ENCODE measurements at places on chromosomes 13 and 19.

- no peak for DNase-seq
These were observed 910.8 kb upstream of the SLITRK6 start for GRCh38 chr13:86710013-86710412.

DNA sequence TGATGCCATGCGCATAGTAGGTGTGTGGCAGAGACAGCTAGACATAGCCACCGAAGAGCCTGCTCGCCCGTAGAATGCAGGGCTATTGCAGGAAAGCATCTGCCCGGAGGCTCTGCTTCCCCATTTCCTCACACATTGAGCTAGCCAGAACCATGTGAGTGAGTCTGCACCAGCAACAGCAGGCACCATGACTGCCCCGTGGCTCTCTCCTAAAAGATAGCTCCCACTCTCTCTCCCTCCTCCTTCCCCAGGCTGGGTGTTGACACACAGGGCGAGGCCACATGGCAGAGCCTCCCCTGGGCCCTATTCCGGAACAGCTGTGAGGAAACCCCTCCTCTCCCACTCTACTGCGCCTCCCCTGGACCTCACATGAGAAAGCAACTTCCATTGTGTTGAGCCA lies 52.3 kb upstream of the ATP12A start:
- no peak for DNase-seq

GRCh38 chr13:34020388-34020787 lies 202.4 kb downstream of the RFC3 start:
- DNase-seq: no peak

GRCh38 chr13:21012841-21013681 lies 48.3 kb downstream of the LATS2 start:
- no peak for DNase-seq

DNA sequence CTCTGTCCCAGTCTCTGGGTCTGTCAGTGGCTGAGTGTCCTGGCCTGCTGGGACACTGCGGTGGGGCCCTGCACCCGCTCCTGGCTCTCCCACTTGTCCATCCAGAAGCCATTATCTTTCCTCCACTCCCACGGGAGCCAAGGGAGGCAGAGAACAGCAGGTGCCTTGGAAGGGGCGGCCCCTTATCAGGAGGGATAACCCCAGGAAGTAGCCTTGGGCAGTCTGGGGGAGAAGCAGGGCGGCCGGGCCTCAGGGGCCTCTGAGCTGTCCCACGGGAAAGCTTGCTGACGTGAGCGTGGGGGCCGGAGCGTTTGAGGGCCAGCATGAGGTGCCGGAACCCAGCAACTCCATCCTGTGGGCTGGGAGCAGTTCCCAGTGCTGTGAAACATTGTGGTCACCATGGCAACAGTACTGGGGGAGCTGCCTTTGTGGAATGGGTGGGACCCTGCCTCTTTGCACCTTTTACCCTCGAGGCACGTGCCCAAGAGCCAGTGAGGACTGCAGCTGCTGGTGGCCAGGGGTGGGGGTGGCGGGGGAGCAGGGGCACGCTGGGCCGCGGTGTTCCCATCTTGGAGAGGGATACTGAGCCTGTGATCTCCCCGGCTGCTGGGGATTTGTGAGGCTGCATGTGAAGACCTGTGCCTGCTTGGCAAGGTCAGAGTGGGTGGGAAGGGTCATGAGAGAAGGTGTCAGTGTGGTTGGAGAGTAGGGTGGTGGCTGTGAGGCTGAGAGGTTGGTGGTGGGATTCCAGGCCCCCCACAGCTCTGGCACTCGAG lies 20.9 kb downstream of the KLHL26 start:
- no peak for DNase-seq

DNA sequence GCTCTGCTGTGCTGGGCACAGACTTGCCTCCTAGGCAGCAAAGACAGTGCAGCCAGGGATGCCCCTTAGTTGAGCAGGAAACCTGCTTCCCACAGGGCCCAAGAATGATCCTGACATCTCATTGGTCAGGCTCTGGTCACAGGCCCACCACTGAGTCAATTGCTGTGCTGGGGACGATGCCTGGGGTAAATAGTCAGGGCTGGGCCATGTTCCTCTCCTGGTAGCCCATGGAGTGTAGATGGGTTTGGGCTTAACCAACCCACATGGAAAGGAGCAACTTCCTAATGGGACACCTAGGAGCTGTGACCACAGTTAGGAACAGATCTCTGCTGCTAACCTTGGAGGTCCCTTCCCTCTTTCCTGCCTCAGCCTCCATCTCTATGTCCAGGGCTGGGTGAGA lies 212.5 kb upstream of the ZNF536 start:
- no peak for DNase-seq

DNA sequence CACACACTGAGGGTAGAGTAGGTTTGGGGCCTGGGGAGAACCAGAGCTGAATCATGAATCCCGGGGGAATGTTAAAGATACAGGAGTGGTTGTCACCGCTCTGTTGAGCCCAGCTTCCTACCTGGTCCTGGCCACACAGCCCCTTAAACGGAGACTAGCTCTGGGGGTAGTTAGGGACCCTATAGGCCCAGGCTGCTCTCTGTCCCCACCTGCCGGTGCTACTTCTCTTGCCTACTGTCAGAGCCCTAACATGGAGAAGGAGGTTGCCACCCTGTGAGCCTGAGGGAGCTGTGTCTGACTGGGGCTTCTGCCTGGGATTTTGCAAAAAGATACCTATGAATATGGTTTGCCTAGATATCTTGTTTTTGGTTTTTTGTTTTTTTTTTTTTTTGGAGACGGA lies 36.6 kb upstream of the ZNF429 start:
- no peak for DNase-seq

- no peak for DNase-seq
These were observed 3.5 kb downstream of the SPINT2 start for GRCh38 chr19:38267761-38268483.

DNA sequence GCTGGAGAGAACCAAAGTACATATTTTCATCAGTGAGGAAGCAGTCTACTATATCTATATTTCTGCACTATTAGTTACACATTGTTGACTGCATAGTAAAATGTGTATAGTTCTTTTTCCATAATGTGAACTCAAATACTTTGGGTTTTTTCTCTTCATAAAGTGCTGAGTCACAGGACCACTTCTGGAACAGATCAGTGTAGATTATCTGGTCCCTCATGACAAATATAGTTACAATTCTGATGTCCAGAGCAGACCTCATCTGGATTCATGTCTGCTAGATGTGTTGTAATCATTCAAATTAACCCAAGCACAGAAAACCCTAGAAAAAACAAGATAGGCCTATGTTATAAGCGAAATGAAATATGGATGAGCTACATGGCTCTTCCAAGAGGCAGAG lies 171.4 kb downstream of the SUCLA2 start:
- DNase-seq: no peak

DNA sequence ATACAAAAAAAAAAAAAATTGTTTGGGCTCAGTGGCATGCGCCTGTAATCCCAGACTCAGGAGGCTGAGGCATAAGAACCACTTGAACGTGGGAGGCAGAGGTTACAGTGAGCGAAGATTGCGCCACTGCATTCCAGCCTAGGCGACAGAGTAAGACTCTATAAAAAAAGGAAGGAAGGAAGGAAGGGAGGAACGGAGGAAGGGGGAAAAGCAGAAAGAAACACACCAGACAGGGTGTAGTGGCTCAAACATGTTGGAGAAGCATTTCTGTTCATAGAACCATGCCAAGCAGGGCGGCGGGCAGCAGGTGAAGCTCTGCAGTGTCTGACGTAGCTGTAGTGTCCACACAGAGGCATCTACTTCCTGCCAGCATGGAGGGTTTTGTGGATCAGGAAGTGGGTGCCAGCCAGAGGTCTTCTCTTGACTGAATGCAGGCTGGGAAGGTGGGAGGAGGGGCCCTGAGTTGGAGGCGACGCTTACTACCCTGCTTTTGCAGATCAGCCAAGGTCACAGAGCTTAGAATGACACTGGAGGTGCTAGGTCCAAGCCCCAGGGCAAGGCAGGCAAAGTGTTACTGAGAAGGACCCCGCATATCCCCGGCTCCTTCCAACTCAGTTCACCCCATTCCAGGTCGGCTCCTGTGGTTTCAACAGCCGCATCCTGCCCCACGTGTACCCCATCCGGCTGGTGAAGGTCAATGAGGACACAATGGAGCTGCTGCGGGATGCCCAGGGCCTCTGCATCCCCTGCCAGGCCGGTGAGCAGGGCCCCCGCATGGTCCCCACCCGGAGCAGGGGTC lies 11.6 kb upstream of the PGLS start:
- no peak for DNase-seq

DNA sequence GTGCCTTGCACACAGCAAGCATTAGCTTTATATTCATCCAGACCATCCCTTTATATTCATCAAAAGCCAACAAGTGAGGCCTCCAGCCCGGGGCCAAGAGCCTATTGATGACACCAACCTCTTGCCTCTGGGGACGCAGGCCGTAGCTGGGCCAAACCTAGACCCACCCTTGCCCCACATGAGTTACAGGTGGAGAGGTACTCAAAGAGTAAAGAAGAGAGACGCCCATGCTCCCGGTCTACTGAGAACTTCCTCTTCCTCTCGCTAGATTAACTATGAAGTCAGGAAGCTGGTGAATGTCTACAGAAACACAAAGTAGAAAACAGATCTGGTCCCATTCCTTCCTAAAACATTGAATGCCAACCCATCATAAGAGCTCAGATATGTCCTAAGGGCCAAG lies 3.8 kb upstream of the MLNR start:
- no peak for DNase-seq

GRCh38 chr19:873084-873483 lies 13.6 kb downstream of the CFD start:
- DNase-seq: no peak

DNA sequence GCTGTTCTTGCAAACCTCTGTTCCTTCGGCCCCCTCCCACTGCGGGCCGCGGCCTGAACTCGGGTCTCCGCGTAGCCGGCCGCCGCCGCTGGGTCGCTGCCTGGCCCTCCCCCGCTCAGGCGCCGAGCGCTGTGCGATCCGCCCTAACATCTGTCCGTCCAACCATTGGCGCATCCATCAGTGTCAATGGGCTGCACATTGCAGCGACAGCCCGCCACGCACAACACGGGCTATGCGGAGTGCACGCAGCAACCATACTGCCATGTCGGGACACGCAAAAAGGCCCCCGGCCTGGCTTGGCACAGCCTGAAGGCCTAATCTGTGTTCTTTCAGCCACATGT lies 2.6 kb upstream of the TSHZ3 start:
- DNase-seq: no peak

DNA sequence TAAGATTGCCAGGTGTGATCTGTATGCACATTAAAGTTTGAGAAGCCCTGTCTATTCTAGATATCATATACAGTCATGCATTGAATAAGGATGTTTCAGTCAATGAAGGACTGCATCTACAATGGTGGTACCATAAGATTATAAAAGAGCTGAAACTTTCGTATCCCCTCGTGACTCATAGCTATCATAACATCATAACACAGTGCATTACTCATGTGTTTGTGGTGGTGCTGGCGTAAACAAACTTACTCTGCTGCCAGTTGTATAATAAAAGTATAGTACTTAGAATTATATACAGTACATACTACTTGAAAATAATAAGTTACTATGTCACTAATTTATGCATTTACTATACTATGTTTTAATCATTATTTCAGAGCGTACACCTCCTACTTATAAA lies 489.3 kb downstream of the GPC6 start:
- no peak for DNase-seq

GRCh38 chr13:23414682-23415081 lies 18.8 kb downstream of the SACS start:
- DNase-seq: no peak

GRCh38 chr19:48350856-48351255 lies 12.9 kb downstream of the TMEM143 start:
- DNase-seq: no peak

DNA sequence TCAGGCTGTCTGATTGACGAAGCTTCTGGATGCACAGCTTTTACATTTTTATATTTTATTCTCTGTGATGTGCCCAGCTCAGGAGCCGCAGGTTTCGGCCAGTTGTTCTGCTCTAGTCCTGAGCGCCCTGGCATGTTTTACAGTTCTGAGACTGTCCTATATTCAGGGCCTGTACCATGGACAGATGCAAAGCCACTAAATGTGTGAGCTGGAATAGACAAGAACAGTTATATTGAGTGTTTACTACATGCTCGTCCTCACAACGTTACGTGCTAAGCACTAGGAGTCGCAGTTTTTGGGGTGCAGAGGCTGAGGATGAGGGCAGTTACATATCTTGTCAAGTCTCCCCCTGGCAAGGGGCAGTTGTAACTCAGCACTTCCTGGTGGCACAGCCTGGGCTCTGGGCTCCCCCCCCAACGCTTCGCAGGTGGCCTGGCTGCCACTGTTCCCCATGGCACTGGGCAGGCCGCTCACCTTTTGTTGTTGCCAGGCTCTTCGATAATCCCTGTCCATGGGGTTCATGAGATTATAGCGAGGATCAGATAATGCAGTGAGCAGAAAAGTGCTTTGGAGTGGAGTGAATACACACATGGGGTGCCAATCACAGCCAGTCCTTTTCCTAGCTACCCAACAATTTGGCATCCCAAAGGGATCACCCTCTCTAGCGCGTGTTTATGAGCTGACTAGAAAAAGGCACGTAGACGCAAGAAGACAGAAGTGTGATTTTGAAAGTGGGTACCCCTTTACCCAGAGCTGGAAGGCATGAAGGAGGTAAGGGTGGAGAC lies 23.5 kb downstream of the ARL11 start:
- no peak for DNase-seq

- peak; percentile 10 for DNase-seq
These were observed 13.2 kb upstream of the CREB3L3 start for GRCh38 chr19:4140237-4140711.

DNA sequence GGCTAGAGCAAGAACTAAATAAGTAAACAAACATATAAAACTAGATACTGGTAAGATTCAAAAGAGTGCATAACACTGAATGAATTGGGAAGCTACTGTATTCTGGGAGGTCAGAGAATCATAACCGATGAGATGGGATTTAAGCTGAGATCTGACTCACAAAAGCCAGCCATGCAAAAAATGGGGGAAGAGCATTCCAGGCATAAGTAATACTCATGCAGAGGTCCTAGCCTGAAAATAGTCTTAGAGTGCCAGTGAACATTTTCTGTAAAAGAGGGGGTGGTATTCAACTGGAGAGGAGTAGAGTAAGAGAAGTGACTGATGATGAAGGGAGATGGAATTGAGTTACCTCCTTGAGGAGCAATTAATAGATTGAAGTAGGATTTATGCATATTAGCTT lies 872.0 kb upstream of the GPC6 start:
- no peak for DNase-seq

GRCh38 chr19:42301646-42302203 lies at the start of gene PRR19:
TSS of gene PRR19 (plus strand) at chr19:42302132. CDS start at chr19:42309585, 7,453 bp downstream.
- no peak for DNase-seq

DNA sequence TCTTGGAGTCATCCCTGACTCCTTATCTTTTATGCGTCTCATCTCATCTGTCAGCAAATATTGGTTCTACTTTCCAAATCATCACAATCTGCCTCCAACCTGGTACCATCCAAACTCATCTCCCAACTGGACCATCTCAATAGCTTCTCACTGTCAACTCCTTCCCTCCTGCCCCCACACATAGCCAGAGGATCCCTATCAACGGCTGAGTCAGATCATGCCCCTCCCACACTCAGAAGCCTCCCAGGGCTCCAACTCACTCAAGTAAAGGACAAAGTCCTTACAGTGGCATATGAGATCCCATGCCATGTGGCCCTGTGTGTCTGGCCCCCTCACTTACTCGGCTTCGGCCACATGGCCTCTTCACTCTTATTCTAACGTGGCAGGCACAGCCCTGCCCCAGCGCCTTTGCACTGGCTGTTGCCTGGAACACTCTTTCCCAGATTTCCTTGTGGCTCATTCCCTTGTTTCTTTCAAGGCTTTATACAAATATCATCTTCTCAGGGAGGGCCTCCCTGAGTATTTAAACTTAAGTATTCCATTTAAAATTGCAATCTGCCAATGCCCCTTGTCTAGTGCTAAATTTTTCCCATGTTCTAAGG lies 4.3 kb downstream of the SPRED3 start:
- no peak for DNase-seq
